ENCODE measurements at places on chromosomes 6 and 20.

DNA sequence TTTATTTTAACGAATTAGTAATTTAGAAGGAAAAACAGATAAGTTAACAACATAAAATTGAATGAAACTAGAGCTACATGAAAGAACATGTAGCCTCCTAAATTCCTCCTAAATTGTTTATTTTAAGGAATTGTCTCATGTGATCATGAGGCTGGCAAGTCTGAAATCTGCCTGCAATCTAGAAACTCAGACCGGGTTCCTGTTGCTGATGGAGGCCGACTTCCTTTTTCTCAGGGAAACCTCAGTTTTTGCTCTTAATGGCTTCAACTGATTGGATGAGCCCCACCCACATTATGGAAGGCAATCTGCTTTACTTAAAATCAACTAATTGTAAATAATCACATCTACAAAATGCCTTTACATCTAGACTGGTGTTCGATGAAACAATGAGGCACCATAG lies 267.6 kb upstream of the PRND start:
- no peak for DNase-seq

DNA sequence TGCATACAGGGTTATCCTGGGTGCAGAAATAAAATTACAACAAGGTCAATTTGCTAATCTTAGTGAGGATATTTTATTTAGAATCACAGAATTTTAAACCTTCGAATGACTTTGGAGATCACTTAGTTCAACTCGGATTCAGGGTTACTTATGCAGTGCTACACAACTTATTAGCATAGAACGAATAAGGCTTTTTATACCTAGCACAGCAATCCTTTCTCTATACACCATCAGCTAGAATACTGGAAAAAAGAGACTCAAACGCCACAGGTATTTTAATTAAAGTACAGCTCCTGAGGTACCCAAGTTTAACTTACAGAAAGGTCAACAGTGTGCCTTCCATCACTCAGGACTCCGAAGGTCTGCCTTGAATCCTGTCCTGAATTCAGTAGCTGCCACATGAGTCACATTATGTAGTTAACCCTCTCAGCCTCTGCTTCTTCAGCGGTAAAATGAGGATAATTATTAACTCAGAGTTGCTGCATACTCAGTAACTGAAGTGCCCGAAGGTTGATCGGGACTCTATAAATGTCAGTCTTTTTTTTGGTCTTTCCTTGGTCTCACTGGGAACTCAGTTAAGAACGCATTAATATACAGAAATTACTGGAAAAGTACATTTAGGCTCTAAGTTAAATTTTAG lies 6.0 kb upstream of the QKI start:
- DNase-seq: no peak

GRCh38 chr6:14380901-14381828 lies 263.6 kb downstream of the CD83 start:
- DNase-seq: no peak

DNA sequence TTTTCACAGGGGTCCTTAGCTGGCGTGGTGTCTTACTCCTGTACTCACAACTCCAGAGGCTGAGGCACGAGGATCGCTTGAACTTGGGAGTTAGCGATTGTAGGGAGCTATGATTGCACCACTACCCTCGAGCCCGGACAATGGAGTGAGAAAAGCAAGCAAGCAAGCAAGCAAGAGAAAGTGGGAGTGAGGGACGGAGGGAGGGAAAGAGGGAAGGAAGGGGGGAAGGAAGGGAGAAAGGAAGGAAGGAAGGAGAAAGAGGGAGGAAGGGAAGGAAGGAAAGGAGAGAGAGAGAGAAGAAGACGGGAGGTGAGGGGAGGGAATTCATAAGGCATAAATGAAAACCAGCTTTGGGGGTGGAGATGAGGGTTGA lies 120.5 kb downstream of the TRIM27 start:
- DNase-seq: no peak

GRCh38 chr6:46174904-46175303 lies 4.1 kb upstream of the ENPP5 start:
- no peak for DNase-seq

DNA sequence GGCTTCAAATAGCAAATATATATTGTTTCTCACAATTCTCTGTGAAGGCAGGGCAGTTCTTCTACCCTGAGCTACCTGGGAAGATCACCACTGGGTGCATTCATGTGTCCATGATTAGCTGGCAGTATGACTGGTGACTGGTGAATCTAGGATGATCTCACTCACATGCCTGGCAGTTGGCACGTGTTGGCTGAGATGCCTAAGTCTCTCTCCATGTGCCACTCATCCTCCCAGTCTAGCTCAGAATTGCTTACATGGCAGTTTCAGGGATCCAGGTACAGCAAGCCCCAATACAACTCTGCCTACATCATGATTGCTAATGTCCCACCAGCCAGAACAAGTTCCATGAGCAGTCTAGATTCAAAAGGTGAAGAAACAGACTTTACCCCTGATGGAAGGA lies 346.8 kb upstream of the CNR1 start:
- no peak for DNase-seq

DNA sequence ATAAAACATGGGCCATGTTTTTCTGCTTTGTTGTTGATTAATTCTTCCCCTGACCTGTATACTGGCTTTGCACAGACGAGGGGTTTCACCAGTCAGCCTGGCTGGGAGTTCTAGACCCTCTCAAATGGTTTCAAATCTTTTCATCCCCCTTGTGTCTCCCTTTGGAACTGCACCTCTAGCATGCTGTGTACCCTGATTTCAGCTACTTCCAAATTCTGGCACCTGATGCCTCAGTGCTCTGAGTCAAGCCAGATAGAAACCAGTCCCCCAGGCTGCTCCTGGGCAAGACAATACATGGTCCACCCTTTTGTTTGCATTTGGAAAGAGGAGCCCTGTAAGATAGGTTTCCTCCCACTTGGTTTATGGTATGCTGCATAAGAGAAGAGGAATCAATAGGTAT lies 290.2 kb downstream of the BTBD3 start:
- DNase-seq: peak; percentile 14

All from non-pigmented ciliary epithelial cell (primary cell).